ENCODE measurements at places on chromosomes 6 and 20.

DNA sequence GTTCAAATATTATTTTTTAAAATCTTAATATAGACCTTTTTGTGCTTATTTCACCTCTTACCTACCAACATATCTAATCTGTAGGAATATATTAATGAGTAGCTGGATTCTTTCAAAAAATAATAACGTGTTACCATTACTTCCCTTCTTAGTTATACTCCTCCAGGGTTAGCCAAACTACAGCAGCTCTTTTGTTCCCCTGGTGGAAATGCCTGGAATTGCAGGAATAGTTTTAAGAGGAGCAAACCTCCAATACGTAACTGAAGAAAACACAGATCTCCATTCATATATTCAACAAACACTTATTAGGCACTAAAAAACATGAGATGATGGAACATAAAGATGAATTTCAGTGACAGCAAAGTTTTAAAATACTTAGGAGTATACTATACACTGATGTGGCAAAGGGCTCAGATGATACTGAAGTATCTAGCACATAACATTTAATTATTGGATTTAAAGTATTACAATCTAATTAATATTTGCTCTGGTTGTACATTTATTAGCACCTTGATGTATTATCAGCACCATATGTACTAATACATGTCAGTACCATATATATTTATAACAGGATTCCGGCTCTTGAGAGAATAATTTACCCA is 78.3 kb downstream of the TBX18 start:
- DNase-seq, result no peak

GRCh38 chr6:6599468-6599873 is 11.0 kb downstream of the LY86 start:
- DNase-seq, result no peak

DNA sequence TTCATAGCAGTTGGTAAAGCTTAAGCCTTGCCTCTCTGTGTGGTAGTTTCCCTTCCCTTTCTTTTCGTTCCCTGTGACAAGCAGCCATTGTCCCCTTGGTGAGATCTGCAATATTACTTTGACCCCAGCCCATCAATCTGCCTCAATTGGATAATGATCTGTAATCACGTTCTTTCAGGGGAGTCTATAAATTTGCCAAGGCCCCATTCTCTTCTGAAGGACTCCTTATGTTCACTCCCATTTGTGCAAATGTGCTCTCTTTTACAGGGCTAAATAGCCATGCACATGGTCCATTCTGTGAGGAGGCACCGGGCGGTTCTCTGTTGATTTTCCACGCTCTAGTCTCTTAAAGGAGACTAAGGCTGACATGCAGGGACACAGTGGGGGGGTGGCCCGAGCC is 660.4 kb upstream of the SLC35B3 start:
- no peak for DNase-seq

DNA sequence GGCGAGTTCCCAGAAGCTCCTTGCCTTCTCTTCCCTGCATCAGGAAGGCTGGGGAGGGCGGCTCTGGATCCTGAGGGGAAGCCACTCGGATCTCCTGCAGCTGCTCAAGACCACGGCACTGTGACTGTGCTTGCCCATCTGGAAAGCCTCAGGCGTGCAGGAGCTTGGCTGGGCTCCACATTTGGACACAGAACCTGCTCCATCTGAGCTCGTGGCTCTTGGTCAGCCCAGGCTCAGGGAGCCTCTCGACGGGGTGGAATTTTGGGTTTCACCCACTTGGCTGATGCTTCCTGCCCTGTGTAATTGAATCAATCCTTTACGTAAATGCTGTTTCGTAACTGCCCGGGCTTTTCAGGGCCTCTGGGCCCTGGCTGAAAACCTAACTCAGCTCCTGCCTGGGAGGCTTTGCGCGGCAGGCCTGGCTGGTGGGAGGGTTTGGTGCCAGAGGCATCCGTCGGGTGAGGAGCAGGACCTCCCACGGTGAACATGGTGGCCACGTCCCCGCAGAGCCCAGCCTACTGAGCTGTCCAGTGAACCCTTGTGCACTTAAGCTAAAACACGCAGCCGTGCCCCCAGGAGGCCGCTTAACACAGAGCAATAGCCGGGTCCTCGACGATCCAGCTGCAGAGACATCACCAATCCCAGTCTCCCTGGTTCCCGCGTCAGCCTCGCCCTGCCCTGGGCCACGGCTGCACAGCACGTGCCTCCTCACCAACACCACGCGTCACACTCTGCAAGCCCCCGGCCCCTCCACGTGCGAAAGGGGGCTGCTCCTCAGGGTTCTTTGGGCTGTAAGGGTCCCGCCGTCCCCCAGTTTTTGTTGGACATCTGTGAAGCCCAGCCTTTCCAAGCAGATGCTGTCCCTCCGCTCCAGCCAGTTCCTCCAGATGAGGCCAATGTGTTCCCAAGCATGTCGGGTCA is 241.0 kb downstream of the DLL1 start:
- DNase-seq, result no peak

- no peak for DNase-seq
Measured at GRCh38 chr6:10521104-10521808, at the start of gene GCNT2. Gene GCNT2 (plus strand): TSS chr6:10521351. CDS start chr6:10528912, 7,561 bp downstream.

- DNase-seq, result no peak
Measured at GRCh38 chr6:51827580-51827979, 259.8 kb downstream of the PKHD1 start.

DNA sequence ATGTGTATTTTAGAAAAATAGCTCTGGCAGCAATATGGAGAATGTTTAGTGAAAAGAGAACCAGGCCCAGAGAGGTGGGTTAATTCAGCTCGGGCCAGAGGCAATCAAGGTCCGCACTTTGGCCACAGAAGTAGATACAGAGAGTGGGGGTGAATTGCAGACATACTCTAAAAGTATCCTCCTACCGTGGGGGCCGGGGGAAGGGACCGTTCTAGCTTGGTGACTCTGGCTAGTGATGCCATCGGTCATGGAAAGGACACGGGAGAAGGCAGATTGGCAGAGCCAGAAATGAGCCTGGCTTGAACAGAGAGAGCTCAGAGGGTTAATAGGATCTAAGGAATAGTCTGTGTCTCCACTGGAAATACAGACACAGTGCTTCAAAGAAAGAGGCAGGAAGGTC is 173.1 kb downstream of the MTHFD1L start:
- no peak for DNase-seq

- DNase-seq, result no peak
Measured at GRCh38 chr20:3163099-3164042, 3.7 kb upstream of the FASTKD5 start.
